ENCODE measurements at places on chromosomes 1 and 21.

GRCh38 chr1:203428981-203429599 is 46.5 kb upstream of the PRELP start:
- DNase-seq = no peak

GRCh38 chr21:42348762-42349161 is 2.0 kb downstream of the TFF2 start:
- no peak for DNase-seq

GRCh38 chr1:65064981-65065380 is 83.0 kb upstream of the AK4 start:
- no peak for DNase-seq

DNA sequence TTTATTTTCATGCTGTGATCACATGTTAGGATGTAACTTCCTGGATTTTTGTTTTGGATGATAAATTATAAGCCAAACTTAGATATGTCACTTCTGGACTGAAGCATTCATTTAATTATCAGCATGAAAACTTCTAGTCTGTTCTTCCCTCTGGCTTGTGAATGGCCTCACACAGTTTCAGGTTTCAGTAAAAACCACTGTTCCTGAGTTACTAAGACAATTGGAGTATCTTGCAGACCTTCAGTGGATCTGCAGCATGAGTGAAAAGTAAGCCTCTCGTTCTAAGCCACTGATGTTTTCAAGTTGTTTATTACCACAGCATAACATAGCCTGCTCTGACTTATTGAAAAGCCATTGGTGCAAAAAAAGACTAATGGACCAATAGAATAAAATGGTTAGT is 55.3 kb upstream of the RGS21 start:
- DNase-seq = no peak

GRCh38 chr1:247210062-247210375 is 38.2 kb upstream of the ZNF124 start:
- DNase-seq = no peak

GRCh38 chr1:204093421-204093717 is 20.5 kb downstream of the SOX13 start:
- DNase-seq = no peak

GRCh38 chr1:167248707-167249642 is 28.3 kb downstream of the POU2F1 start:
- DNase-seq = no peak

GRCh38 chr1:47532921-47533792 is 95.3 kb downstream of the FOXD2 start:
- DNase-seq = no peak

GRCh38 chr1:172977296-172978017 is 73.3 kb downstream of the TNFSF18 start:
- DNase-seq = no peak

DNA sequence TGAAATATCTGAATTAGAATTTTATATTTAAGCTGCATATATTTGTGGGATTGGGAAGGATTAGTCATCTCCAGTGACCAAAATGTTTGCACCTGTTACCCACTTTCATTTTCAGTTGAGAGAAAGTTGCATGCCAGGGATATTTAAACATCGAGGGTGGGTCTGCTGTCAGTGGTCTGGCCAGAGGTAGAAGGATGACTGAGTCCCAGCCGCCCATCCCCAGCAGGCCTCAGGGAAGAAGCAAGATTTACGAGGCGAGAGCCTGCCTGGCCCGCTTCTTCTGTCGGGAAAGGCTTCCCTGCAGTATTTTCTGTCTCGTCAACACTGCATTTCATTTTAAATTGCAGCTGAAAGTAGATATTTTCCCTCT is 1.4 kb upstream of the MAN1C1 start:
- DNase-seq = no peak

DNA sequence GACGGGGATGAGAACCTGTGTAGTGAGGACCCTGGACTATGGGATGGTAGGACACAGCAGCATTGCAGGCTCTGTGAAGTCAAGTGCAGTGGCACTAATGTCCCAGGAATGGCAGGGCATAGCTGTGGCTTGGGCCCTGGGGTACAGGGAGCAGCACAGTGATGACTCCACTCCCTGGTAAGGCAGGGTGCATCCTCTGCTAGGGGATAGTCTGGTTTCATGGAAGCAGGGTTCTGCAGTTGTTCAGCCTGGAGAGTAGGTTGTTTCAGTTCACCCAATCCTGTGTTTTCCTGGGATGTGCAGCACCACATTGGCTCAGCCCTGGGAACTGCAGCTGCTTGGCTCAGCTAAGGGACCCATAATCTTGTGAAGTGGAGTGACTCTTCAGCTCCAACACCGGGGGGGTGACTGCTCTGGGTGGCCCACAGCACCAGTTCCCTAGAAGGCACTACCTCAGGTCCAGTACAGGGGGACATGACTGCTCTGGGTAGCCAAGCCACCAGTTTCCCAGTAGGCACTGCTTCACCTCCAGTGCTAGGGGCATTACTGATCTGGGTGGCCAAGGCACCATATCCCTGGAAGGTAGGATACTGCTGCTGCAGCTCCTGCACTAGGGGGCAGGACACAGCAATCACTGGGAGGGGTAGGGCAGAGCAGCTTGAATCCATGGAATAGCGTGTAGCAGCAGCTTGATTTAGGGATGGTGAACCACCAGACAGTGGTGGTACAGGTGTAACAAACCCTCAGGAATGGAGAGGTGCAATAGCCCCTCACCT is 15.3 kb upstream of the C1orf185 start:
- no peak for DNase-seq

DNA sequence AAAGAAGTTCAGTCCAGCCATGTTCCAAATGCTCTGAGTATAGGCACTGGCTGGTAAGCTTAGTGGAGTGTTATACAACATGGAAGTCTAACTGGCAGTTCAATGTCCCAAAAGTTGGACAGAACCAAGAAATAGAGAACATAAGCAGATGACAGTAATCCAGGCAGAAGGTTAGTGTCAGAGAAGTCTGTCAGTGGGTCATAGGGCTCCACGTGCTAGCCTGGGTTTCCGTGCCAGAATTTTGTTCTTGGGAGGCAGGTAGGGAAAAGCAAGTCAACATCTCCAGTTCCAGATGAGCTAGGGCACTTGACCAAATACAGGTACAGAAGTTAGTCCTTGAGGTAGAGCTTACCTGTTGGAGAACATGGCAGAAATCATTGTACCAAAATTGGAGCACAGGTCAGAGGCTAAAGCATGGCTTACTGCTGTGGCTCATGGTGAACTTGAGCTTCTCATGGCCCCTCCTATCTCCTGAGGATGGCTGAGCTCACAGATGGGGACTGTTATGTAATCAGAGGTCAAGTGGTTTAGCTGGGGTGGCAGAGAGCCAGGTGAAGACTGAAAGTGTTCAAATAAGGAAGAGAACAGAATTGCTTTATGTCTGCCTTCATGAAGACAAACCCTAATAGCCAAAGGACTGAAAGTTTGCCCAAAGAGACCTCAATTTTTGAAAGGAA is 170.8 kb downstream of the NFIA start:
- no peak for DNase-seq

- no peak for DNase-seq
Measured at GRCh38 chr1:108107658-108108057, 92.5 kb downstream of the SLC25A24 start.

- DNase-seq = no peak
Measured at GRCh38 chr1:42963378-42964043, 4.8 kb upstream of the SLC2A1 start.

GRCh38 chr1:186943891-186944686 is 115.3 kb downstream of the PLA2G4A start:
- no peak for DNase-seq

DNA sequence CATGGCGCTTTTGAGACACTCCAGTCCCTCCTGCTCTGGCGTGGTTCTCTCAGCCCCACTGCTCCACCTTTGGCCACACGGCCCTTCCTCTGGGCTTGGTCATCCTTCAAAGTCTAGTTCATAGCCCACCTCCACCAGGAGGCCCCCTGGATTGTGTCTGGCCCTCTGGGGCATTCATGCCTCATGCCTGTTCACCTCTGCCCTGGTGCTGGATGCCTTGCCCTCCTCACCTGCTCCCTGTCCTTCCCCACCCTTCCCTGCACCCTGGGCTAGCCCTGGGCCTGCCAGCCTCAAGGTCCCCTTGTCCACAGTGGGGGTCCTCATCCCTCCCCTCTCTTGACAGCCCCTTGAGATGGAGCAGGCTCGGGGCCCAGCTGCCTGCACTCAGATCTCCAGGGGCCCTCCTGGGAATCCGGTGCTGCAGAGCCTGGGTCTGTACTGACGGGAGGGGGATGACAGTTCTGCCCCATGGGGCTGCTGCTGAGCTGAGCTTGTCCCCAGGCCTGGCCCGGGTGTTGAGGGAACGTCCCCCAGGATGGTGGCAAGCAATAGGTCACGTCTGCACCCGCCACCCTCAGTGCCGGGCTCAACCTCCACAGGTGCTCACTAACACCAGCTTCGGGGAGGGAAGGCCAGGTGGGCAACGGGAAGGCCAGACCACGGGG is 18.4 kb downstream of the PRXL2B start:
- DNase-seq = no peak

- peak; percentile 25 for DNase-seq
Measured at GRCh38 chr1:91732291-91733107, 153.5 kb downstream of the TGFBR3 start.

DNA sequence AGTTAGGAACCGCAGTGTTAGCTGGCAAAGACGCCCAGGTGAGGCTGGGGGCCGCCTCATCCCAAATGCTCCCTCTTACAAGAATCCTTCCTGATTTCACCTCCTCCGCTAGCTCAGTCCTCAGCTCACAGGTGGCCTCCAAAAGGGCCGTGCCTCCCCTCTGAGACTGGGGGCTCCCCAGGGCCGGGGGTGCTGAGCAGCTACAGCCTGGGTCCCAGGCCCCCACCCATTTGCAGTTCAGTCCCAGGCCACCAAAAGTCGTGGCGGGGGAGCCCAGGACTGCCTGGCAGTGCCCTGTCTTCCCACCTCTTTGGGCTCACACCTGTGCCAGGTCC is 29.6 kb downstream of the RNU1-1 start:
- DNase-seq = no peak

DNA sequence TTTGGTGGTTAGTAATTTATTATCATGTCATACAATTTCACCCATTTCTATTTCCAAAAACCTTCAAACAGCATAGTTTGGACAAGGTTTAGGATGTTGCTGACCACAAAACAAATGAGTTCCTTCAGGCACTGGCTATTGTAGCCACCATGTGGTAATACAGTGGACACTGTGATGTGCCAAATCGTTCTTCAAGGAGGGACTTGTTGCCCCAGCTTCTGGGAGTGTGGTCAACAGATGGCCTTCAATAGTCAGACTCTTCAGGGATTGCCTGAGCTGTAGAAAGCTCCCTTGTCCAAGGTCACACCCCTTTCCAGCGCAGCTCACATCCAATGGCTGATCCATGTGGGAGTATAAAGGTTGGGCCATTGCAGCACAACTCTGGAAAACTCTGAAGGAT is 2.6 kb downstream of the PDE4B start:
- DNase-seq = no peak

DNA sequence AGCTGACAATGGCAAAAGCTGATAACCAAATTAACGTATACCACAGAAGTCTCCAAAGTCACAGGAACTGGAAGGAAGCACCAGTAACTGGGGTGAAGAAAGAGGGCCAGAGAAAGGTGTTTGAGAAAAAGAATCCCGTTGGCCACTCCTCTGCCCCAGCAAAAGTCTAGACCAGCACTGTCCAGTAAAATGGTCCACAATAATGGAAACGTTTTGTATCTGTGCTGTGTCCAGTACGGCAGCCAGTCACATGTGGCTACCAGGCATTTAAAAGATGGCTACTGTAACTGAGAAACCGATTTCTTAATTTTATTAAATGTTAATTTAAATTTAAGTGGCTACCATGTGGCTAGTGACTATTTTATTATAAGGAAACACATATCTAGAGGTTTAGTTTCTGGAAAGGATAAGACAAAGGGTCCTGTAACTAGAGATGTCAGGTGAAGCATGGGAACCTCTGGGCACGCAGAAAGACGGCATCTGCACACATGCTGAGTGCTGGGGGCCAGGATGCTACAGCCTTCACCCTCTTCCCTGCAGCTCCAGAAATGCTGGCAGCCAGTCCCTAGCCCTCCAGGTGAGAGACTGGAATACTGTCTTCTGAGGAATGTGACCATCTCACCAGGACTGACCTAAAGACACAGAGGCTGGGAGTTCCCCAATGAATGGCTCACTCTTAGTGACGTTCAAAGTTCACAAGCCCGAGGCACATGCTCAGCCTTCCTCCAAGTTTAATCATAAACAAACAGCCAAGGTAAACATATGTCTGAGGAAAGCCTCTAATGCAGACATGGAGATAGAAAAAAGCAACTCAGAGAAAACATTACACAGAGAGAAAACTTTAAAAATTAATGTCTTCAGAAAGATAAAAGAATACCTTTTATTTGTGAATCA is 50.7 kb downstream of the JAK1 start:
- DNase-seq = no peak

- DNase-seq = no peak
Measured at GRCh38 chr1:7262611-7263010, 477.4 kb downstream of the CAMTA1 start.

DNA sequence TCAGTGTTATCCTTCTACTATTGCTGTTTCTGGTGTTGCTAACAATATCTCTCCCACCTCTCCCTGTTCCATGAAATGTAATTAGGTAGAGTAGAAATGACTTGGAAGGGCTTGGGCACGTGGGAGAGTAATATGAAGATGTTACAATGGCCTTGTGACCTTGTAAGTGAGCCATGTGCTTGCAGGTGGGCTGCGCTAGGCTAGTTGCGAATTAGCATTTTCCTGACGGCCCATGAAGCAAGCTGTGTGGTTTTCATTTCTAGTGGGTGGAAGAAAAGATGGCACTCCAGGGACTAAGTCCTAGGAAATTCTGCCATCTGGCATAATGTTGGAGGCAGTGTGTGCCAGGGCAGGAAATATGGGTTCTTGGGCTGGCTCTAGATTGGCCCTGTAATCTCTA is 7.8 kb upstream of the DDX20 start:
- DNase-seq = no peak

GRCh38 chr1:244187310-244187709 is 136.2 kb downstream of the ZBTB18 start:
- no peak for DNase-seq

DNA sequence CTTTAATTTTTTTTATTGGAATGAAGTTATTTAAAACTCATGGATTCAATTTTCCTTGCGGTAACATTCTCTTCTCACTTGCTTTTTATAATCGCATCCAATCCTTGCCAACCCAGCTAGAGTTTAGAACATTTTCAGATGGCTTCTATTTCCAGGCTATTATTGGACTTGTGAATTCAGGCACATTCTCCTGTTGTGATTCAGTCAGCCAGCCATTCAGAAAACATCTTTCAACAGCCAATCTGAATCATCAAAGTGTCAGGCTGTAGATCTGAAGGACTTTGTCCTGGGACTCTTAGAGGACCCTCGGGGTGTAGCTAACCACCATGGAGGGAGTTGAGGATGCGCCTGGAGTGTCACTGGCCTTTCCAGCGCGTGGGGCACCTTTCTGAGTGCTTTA is 92.4 kb downstream of the PRDM2 start:
- no peak for DNase-seq

DNA sequence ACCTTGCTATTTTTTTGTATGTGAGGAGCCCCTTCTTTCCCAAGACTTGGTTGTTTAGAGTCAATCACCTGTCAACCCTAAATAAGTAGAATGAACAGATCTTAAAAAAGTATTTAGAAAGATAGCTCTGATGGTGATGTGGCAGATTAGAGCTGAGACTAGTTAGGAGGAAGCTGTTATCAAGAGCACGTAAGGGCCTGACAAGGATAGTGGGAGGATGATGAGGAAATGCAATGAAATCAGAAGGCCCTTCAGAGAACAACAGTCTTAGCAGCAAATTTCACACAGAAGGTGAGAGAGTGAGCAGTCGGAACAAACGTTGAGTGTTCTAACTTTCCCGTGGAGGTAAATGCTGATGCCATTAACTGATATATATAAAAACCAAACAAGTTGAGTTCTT is 15.9 kb upstream of the S1PR1 start:
- no peak for DNase-seq

- no peak for DNase-seq
Measured at GRCh38 chr1:94383966-94384408, 34.2 kb upstream of the ABCD3 start.

GRCh38 chr1:4101459-4102161 is 201.5 kb upstream of the C1orf174 start:
- DNase-seq = no peak
